ENCODE measurements at places on chromosomes 12 and 14.

GRCh38 chr14:76995279-76996035 lies 33.1 kb downstream of the IRF2BPL start:
- DNase-seq, result no peak

GRCh38 chr12:3560295-3560620 lies 69.3 kb downstream of the PRMT8 start:
- DNase-seq, result no peak

DNA sequence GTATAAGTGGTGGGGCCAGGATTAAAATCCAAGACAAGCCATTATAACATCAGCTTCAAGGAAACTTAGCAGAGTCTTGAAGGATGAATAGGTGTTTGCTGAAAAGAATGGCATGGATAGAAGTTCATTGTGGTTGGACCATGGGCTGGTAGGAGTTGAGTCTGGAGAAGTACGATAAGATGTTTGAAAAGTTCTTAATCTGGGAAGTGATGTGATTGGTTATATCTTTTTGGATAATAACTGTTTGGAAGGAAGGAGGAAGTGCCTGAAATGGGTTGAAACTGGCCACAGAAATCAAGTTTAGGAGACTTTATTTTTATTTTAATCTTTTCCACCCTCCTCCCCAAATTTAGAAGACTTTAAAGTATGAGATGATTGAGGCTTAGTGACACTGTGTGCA lies 4.9 kb downstream of the DENR start:
- no peak for DNase-seq

- DNase-seq, result no peak
Measured at GRCh38 chr12:30457621-30458289, 237.9 kb downstream of the IPO8 start.

DNA sequence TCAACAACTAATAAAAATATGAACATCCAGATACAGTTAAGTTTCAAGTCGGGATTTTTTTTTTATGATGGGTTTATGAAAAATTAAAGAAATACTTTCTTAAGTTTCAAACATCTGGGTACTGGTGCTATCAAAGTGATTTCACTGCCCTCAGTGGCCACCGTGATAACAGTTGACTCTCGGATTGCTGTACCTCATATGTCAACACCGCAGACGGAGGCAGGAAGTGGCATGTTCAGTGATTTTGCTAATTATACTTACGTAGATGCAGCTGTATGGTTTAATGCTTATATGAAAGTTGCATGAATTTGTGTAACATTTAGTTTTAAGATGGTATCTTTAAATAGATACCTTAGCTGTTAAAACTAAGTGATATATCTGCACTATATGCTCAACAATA lies 20.8 kb upstream of the FBLN5 start:
- DNase-seq, result peak; percentile 46

- DNase-seq, result no peak
Measured at GRCh38 chr12:123077298-123078119, 73.4 kb downstream of the PITPNM2 start.

GRCh38 chr12:88381466-88381865 lies 198.8 kb downstream of the KITLG start:
- no peak for DNase-seq

DNA sequence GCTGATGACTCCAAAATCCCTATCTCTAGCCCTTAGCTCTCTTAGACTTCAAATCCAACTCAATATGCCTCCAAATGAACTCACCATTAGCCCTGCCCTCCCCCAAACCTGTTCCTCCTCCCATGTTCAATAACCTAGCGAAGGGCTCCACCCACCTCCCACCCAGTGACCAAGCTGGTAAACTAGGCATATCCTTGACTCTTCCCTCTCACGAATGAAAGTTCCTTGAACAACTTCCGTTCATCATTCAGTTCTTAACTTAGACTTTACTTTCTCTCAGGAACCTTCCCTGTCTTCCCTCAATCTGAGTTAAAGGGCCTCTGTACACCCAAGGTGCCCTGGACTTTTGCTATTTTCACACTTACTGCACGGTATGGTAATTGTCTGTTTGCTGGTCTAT lies 1.9 kb upstream of the KLHDC1 start:
- DNase-seq, result no peak

- no peak for DNase-seq
Measured at GRCh38 chr14:82224610-82225009, 691.0 kb upstream of the SEL1L start.

- DNase-seq, result no peak
Measured at GRCh38 chr12:11150832-11151231, 16.4 kb upstream of the TAS2R30 start.

- no peak for DNase-seq
Measured at GRCh38 chr12:22287101-22287500, 47.4 kb downstream of the ST8SIA1 start.

DNA sequence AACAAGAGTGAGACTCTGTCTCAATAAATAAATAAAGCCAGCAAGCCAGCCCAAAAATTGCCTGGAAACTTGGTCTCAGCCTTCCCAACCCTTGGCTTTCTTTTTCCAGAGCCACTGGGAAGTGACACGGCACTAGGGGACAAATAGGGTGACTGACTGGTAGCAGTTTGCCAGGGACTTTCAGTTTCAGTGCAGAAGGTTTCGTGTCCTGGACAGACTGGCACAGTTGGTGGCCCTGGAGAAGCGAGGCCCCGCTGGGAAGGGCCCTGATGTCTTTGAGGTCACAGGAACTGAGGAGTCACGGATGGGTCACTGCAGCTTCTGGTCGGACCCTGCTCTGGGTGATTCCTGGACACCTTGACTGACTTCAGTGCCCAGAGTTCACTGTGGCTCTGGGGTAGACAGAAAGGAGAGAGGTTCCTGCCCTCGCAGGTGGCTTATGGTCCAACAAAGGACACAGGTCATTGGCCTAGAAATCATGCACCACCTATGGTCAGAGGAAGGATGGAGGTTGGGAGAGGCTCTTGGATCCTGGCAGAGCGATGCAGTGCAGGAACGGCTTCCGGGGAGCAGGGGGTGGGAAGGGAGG lies 2.7 kb downstream of the LRRC43 start:
- DNase-seq, result no peak

DNA sequence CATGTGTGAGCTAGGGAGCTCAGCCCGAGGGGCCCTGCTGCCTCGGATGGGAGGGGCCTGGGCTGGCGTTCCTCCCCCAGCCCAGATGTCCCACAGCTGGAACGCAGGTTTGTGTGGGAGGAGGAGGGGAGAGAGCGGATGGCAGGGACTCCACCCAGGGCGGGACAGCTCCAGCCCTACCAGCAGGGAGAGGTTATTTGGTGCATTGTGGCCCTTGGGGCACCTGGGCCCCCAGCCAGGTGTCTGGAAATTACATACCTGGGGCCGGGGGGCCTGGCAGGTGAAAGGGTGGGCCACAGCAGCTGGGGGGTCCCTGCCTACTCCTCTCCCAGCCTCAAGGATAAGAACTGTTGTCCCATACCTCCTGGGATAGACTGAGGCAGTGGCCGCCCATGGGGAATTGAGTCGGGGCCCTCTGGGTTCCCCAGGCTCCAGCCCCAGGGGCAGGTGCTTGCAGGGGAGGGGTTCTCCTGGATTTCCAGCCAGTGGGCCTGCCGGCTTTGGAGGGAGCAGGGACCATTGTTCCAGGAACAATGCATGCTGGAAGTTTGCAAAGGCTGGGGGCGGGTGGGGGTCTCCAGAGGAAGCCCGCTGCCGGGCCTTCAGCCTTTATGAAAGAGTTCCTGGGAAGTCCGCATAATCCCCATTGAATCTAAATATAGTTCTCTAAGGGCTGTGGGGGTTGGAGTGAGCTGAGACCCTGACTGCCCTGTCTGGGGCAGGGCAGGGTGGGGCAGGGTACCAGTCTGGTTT lies 1.2 kb downstream of the KIF26A start:
- no peak for DNase-seq

- DNase-seq, result no peak
Measured at GRCh38 chr12:75820071-75820470, 211.5 kb downstream of the PHLDA1 start.

DNA sequence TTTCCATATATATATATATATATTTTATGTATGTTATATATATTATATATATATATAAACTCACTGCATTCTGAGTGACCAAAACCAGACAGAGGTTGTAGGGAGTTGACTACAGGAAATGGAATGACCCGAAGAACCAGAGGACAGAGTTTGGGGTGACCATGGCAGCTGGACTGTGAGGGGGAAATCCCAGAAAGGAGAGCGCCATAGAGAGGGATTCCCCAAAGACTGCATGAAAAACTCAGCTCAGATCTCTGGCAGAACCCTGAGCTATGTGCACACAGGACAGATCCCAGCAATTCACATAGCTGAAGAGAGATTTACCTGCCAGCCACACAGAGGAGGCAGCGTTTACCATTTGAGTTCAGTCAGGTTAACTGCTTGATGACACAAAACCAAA lies 19.7 kb upstream of the INF2 start:
- no peak for DNase-seq

- no peak for DNase-seq
Measured at GRCh38 chr12:51011955-51012354, 14.2 kb downstream of the SLC11A2 start.

Data from CD4-positive, alpha-beta T cell treated with Interleukin-4 for 4 hours (primary cell).